ENCODE measurements at places on chromosomes 3 and 15.
A peak's percentile ranks its signal among the peaks of the same experiment; 100 is the strongest.

DNA sequence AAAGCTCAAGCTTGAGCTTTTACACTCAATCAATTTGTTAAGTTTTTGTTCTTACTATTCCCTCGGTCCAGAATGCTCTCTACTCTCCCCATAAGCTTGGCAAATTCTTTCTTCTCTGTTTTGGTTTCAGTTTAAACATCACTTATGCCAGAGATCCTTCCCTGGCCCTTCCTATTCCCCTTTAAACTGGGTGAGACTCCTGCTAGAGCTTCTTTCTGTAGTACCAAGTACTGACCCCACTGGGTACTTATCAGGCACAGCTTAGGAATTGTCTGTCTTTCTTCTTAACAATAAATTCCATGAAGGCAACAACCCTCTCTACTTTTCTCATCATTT, 76.7 kb upstream of the PHLDB2 start:
- DNase-seq = no peak

GRCh38 chr3:46353647-46354410, at the start of gene CCR2:
Gene CCR2 (plus strand): TSS chr3:46354111. CDS start chr3:46357528, 3,417 bp downstream.
- DNase-seq = peak; percentile 63

- DNase-seq = no peak
Measured at GRCh38 chr3:154115332-154115731, 5.9 kb upstream of the ARHGEF26 start.

GRCh38 chr3:43862470-43862869, 171.7 kb downstream of the ABHD5 start:
- no peak for DNase-seq

DNA sequence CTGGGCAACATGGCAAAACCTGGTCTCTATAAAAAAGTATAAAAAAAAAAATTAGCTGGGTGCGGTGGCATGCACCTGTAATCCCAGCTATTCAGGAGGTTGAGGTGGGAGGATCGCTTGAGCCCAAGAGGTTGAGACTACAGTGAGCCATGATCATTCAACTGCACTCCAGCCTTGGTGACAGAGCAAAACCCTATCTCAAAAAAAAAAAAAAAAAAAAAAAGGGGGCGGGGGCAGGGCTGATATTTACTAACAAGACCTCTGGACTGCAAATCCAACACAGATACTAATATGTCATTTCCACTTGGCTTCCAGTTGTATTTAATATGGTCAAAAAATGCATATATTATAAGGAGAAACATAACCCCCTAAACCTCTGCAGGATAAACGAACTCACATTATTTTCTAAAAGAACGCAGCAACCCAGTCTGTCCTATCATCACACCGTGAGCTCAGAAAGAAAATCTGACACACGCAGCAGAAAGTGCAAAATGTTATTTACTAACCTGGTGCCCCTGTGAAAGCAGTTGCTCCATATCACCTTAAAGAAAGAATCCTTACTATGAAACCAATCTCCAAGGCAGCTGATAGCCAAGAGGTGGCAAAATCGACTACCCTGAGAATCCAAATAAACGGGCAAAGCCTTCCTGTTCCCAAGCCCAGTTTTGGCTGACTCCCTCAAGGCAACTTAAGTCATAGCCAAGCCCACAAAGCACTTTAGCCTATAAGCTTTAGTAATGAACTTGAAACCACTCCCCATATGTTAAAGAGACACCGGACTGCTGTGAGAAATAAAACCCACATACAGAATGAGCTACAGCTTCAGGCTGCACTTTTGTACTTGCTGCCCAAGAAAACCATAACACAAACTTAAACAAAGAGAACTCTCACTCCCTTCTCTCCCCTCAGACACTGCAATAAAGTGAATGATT, 39.3 kb downstream of the PLD1 start:
- DNase-seq = no peak

DNA sequence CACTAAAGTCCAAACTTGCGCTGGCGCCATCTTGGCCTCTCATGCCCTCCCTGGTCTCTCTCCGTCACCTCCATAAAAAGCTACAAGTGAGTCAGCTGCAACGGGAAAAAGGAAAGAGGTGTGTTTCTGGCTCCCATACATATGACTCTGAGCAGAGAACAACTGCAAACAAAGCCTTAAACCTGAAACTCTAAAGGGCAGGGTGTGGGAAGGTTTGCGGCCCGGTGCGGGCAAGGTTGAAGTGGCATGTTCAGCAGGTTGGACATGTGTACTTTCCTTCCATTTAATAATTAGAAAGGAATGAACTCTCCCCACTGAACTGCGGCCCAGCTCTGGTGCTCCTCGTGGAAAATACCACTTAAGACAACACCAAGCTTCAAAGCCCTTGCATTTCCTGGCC, 59.0 kb upstream of the PPARG start:
- DNase-seq = no peak

- no peak for DNase-seq
Measured at GRCh38 chr3:136197159-136197793, 1.1 kb upstream of the MSL2 start.

- DNase-seq = no peak
Measured at GRCh38 chr15:31324806-31325594, 1.6 kb upstream of the KLF13 start.

- DNase-seq = no peak
Measured at GRCh38 chr15:74775894-74776293, 6.0 kb upstream of the CSK start.

DNA sequence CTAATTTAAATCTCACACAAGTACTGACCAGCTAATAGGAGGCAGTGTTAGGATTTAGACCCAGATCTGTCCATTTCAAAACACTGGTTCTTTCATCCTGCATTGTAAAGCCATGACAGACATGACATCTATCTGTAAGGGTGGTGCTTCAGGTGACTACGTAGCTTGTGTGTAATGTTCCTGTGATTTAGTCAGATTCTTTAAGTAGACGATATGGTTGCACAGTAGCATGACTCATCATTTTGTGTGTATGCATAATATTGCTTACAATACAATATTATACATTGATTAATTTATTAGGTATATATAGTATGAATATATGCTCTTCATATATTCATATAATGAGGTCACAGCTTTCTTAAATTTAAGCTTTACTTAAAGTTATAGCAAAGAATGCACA, 628.5 kb downstream of the GRM7 start:
- no peak for DNase-seq

GRCh38 chr3:158748237-158748828, 16.1 kb upstream of the RARRES1 start:
- no peak for DNase-seq

GRCh38 chr15:81894061-81894460, 151.8 kb downstream of the MEX3B start:
- no peak for DNase-seq
